ENCODE measurements at places on chromosomes 6 and 20. TPM values are rescaled to one million over a fixed set of nuclear protein-coding genes. Genes with fewer than 3 reads are reported as not detected.
A peak's percentile ranks its signal among the peaks of the same experiment; 100 is the strongest.

OR12D3 gene
- total RNA-seq, result not detected

- no peak for DNase-seq
Measured at GRCh38 chr6:95593025-95593424, 15.7 kb downstream of the MANEA start.

- DNase-seq, result no peak
Measured at GRCh38 chr6:145147559-145147958, 587.8 kb downstream of the EPM2A start.

GRCh38 chr6:39997101-39997635, 62.9 kb upstream of the MOCS1 start:
- DNase-seq, result no peak

DNAH8 gene
- under 0.01 TPM for total RNA-seq

CLIC5 gene
- total RNA-seq, result 3.4 TPM

HSPA12B gene
- 9.3 TPM for total RNA-seq

DNA sequence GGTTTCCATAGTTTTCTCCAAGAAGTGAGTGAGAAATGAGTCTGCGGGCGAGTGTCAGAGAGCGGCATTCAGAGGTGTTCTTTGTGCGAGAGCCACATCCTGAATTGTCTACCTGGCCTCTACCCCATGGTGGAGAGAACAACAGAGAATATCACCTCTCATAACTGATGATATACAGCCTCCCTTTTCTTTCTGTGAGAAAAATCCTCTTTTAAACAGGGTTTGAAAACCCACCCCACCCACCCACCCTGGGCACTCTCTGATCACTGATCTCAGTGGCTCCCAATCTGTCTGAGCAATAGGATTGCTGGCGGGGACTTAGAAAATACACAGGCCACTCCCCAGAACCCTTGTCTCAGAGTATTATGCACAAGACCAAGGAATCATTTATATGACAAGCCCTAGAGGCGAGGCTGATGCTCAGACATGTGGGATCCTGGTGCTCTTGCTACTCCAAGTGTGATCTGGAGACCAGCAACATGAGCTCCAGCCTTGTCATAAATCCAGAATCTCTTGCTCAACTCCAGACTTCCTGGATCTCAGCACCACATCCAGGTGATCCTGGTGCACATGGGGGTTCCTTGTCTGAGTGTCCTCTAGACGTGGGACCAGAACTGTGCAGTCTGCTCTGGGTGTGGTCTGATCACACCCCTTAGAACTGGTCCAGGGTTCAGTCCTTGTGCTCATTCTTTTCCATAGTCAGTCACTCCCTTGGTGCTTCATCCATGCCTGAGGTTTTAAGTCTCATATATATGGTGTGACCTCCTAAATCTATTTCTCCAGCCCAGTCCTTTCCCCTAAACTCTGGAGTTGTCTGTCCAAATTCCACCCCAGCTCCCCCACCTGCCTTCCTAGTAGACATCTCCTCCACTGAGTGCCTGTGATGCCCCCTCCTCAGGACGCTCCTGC, 5.3 kb downstream of the HLA-B start:
- no peak for DNase-seq

ABCF1 gene
- 51.5 TPM for total RNA-seq

DNA sequence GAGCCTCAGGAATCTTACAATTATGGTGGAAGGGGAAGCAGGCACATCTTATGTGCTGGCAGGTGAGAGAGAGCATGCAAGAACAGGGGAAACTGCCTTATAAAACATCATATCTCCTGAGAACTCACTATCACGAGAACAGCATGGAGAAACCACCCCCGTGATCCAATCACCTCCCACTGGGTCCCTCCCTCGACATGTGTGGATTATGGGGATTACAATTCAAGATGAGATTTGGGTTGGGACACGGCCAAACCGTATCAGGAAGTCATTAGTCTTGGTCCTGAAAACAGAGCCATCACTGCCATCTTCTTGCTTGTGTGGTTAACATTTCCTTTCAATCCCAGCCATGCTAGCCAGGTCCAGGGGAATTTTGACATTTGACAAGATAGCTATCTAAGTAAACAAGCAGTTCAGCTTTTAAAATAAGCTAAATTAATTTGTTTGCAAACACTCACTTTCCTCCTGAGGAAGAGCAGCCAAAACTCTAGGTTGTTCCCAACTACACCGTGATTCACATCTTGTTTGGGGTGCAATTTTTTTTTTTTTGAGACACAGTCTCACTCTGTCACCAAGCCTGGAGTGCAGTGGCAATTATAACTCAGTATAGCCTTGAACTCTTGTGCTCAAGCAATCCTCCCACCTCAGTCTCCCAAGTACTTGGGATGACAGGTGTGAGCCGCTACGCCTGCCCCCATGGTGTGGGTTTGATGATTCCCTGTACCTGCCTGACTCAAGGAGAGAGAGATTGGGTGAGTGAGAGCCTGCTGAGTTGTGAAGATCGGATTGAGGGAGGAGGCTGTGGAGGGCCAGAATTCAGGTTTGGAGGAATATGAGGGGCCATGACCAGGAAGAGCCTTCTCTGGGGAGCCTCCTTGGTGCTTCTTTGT, 13.0 kb upstream of the PPP1R14C start:
- no peak for DNase-seq

- DNase-seq, result no peak
Measured at GRCh38 chr6:56864171-56864616, 90.7 kb upstream of the BEND6 start.

DNA sequence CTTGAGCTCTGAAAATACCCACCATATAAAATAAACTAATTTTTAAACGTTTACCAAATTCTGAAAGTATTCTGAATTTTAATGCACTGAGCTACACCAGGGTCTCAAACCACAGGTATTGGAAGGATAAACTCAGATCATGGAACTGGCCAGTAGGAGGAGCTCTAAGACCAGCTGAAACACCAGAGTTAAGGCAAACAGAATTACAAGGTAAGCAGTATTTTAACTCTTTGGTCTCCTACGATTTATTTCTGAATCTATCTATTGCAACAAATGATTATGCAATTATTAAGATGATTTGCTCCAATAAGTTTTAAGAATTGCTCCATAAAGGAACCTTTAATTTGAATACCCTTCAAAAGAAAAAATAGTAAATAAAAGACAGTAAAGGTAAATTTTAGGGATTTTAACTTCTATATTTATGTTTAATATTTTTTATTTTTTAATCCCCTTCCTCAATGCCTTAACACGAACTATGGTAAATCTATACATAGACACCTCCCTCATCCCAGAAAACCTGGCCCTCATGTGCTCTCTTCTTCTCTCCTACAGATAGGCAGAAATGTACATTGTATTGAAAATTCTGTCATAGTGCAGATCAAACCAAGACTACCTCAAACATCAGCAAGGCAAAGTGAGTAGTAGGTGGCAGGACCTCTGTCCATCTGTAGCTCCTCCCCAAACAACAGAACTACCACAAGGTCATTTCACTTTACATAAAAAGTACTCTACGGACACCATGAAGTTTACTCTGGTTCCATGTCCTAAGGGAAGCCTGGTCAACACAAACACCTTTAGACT, 58.4 kb downstream of the SMLR1 start:
- no peak for DNase-seq

DNA sequence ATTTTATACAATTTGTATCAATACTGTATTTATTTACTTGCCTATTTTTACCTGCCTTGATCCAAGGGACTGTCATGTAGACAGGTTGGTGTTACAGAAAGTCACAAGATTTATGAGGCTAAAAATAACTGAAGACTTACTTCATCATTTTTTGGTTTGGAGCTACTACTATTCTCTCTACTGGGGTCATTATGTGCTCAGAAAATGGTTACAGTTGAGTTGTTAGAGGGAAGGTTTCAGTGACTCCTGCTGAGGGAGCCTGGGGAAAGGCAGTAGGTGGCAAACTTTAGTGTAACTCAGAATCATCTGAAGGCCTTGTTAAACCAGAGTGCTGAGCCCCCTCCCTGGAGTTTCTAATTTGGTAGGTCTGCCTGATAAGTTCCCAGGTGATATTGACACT, 118.8 kb downstream of the TINAG start:
- DNase-seq, result no peak

GRCh38 chr6:32956176-32956575, 3.3 kb upstream of the HLA-DMA start:
- DNase-seq, result no peak

TRIM40 gene
- 0.33 TPM for total RNA-seq

PEX3 gene
- total RNA-seq, result 22.0 TPM

GRCh38 chr6:7673063-7673536, 52.8 kb upstream of the BMP6 start:
- peak; percentile 20 for DNase-seq

SMOC2 gene
- 63.6 TPM for total RNA-seq

DNA sequence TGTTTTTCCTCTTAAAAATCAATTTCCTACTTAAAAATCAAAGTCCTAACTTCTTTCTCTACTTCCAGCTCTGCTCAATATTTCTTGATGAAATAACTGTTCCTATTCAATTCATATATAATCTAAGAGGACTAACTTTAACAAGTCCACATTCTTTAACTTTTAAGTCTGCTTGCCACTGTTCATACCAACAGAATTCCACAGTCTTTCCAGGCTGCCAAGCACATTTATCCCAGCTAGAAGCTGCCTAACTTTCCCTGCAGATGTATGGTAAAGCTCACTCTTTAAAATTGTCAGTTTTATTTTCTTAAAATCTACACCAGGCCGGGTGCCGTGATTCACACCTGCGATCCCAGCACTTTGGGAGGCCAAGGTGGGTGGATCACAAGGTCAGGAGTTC, 11.5 kb downstream of the CALHM6 start:
- no peak for DNase-seq

DNA sequence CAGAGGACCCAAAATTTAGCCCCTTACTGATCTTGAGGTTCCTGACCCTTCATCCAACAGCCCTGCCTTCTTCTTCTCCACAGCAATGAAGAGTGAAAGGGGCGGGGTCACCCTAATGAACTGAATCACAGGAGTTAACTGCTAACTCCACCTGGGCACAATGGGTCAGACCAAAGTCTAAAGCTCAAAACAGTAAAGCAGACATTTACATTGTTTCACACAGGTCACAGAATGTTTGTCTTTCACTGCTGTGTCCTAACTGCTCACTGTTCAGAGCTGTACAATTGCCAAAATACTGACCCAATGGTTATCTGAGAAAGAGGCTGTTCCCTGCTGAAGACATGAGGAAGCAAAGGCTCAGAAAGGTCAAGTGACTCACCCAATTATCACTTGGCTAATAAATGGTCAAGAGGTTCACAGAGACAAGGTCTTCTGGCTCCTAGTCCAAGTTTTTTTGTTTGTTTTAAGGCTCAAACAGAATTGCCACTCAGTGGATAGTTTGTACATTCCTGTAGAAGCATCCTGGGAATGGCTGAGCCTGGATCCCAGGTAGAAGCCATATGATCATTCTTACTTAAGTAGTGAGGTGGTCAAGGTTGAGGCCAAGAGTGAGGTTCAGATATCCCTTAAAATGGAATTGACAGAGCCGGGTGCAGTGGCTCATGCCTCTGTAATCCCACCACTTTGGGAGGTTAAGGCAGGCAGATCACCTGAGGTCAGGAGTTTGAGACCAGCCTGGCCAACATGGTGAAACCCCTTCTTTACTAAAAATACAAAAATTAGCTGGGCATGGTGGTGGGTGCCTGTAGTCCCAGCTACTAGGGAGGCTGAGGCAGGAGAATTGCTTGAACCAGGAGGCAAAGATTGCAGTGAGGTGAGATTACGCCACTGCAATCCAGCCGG, 35.1 kb upstream of the FAM83C start:
- no peak for DNase-seq

GRCh38 chr6:26155061-26155930, 68.1 kb downstream of the HFE start:
- DNase-seq, result peak; percentile 57

CASS4 gene
- 2.2 TPM for total RNA-seq

DNA sequence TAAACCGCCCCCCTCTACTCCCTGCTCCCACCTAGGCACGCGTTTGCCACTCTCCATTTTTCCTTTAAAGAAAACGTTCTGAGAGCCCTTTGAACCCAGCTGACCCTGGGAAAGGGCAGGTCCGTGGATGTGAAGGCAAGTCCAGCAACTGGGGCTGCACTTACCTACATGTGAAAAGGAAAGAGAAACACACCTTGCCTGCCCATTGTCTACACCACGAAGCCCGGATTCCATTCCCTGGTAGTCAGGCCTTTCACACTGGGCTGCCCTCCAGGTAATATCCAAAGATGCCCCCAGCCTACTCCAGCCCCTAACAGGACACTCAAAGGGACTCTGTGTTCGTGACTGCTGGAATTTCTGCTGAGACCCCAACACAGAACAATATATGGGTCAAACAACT, 94.4 kb downstream of the CD83 start:
- no peak for DNase-seq

TRIM10 gene
- total RNA-seq, result not detected

DNA sequence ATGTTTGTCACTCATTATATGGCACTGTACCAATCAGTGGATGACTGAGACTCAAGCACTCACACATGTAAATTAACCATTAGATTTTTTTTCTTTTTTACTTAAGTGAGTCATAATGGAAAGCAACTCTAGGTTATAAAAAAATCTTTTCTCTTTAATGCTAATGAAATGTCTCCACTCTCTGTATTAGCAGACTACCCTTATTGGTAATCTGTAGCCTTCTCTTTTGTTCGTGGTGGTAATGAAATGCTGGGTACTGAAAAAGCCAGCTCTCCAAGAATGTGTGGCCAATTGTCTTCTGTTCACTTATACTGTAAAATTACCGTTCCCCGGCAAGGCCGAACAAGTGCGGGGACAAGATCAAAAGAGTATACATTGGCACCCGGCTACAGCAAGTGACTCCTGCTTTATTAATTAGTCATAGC, 69.0 kb downstream of the AFG1L start:
- no peak for DNase-seq

DNA sequence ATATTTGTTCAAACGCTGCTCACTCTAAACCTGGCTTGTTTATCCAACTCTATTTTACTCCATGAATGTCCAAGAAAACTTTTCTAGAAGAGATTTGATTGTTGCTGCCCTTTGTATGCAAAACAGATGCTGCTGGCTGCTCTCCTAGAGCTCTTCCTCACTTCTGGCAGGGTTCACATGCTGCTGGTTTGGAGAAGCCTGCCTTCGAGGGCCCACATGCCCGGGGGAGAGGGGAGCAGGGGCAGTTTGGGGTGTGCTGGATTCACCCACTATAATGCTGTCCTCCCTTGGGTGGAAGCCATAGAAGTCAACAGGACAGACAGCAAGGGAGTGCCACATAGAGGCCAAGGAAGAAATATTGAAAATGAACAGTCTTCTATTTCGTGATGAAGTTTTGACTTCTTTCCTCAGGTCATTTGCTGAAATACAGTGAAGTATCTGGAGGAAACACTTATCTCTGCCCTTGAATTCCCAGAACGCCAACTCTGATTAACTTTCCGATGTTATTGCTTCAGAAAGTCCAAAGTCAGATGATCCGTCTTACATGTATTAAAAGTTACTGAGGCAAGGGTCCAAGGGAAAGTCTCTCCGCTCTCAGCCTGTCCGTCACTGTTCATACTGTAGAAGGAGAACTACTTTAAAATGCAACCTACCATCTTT, 32.4 kb downstream of the LY86 start:
- no peak for DNase-seq

DNA sequence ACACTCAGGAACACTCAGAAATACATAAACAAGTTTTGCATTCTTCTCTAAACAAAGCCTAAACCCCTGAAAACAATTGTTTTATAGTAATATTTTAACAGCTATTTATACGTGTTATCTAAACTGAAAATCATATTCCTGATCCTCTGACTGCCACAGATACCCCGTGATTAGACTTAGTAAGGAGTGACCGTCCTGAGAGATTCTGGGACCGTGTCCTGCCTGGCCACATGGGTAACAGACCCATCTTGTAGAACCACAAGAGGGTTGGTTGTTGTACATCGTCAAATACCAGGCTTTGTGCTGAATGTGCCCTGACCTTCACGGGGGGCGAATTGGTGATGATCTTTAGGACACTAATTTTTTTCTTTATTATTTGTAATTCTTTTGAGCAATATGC, 214.4 kb downstream of the TMEM242 start:
- no peak for DNase-seq

PHACTR1 gene
- 4.6 TPM for total RNA-seq

Measured in breast epithelium (tissue), 4 donors.